Stimulated activated CD4-positive, alpha-beta T cell treated with anti-CD3 and anti-CD28 coated beads, Interleukin-2, amount 100 ng/mL, for 24 hours (primary cell): ENCODE measurements at places on chromosomes 7 and 10.
A peak's percentile ranks its signal among the peaks of the same experiment; 100 is the strongest.

GRCh38 chr7:130228840-130229502 is 21.3 kb downstream of the SSMEM1 start:
- DNase-seq = no peak

- DNase-seq = no peak
These were observed 45.0 kb upstream of the TSPAN13 start for GRCh38 chr7:16708511-16708910.

DNA sequence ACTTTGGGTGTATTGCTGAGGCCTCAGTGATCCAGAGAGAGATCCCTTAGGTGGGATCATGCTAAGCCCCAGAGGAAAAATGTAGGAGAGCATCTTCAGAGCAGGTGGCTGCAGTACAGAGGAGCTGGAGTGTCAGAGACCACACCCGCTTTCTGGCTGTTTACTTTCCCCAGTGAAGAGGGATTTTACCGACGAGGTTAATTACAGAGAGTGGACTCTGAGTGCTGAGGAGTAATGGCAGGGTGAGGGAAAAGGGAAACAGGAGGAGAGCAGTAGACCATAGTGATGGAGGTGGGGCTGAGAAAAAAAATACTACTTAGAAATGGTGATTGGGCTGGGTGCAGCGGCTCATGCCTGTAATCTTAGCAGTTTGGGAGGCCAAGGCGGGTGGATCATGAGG is 43.3 kb upstream of the HBP1 start:
- no peak for DNase-seq

DNA sequence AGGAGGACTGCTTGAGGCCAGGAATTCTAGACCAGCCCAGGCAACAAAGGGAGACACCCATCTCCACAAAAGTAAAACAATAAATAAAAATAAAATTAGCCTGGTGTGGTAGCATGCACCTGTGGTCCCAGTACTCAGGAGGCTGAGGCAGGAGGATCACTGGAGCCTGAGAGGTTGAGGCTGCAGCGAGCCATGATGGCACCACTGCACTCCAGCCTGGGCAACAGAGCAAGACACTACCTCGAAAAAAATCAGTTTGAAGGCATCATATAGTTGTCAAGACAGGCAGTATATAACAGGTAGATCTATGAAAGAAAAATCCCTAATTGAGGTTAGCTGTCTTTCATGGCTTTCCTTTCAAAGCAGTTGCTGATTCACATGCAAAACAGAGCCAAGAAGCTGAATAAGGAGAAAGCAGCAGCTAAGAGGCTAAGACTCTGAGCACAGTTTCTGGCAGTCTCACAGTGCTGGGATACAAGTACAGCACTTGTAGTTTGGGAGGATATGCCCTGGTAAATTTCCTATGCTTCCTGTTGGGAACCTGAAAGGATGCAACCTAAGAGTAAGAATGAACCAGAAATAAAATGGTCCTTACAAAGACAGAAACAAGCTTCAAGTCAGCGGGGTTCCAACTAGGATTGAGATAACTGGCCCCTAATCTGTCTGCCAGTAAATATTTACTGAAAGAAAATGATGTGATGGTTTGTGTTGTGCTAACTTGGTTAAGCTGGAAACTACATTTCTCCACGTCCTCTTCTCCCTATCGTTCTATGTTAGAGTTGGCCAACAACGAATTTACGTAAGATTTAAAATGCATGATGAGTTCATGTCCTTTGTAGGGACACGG is 368.5 kb upstream of the HPS1 start:
- DNase-seq = no peak

GRCh38 chr7:29285444-29285793 is 90.8 kb downstream of the CHN2 start:
- no peak for DNase-seq

- no peak for DNase-seq
These were observed 710.1 kb upstream of the KCND2 start for GRCh38 chr7:119562839-119563238.

- DNase-seq = peak; percentile 54
These were observed 65.8 kb downstream of the STK17A start for GRCh38 chr7:43648473-43649406.

DNA sequence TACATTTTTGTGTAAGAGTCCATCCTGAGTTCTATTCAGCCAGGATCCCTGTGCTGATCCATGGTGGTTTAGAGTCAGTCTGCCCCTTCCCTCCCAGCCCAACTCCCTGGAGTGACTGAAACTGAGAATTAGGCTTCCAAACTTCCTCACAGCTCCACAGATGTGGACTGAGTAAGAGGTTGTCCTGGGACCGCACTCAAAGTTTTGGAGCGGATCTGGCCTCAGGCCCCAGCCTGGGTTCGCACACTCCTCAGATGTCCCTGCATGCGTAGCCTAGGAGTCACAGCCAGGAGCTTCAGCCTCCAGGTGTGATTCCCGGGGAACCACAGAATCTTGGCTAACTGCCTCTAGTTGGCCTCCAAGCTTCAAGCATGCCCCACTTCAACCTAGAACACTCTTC is 218.1 kb downstream of the C7orf25 start:
- no peak for DNase-seq

DNA sequence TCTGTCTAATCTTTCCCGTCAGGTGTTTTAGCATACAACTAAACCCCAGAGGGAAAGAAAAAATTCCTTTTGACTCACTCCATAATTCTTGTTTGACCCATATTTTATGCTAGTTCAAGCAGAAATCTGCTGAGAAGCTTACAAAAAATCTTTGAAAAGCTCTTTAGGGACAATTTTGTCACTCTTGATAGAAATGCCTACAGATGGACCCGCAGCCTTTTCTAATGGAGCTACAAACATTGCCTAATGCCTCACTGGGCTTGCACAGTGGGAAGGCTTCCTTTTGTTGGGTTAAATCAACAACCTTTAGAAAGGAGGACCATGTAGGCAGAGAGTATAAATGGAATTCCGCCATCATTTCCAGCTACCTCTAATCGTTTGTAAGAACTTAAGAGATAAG is 344.5 kb downstream of the PCLO start:
- no peak for DNase-seq

- no peak for DNase-seq
These were observed 15.8 kb downstream of the NET1 start for GRCh38 chr10:5428133-5428532.

DNA sequence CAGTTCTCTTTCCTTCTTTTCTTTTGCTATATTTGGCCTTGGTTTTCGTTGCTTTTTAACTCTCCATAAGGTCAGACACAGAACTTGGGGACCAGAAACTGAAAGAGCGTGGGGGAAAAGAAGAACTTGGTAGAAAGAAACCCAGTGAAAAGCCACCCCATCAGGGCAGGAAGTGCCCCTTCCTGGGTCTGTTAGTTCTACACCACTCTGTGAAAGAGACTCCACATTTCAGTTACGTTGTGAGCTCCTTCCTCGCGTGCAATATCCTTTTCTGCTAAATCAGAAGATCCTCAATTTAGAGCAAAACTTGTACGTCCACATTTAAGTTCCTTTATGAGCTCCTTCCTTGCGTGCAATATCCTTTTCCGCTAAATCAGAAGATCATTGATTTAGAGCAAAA is 220.6 kb upstream of the FOXK1 start:
- no peak for DNase-seq

- no peak for DNase-seq
These were observed 1.6 kb downstream of the DLX6 start for GRCh38 chr7:97006816-97007582.

DNA sequence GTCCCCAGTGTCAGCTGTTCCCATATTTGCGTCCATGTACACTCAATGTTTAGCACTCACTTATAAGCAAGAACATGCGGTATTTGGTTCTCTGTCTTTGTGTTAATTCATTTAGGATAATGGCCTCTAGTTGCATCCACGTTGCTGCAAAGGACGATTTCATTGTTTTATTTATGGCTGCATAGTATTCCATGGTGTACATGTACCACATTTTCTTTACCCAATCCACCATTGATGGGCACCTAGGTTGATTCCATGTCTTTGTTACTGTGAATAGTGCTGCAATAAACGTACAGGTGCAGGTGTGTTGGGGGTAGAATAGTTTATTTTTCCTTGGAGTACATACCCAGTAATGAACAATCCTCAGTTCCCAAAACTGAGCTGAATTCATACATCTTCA is 24.3 kb upstream of the TRIM56 start:
- DNase-seq = no peak

GRCh38 chr10:72146559-72147323 is 58.4 kb upstream of the SPOCK2 start:
- no peak for DNase-seq

DNA sequence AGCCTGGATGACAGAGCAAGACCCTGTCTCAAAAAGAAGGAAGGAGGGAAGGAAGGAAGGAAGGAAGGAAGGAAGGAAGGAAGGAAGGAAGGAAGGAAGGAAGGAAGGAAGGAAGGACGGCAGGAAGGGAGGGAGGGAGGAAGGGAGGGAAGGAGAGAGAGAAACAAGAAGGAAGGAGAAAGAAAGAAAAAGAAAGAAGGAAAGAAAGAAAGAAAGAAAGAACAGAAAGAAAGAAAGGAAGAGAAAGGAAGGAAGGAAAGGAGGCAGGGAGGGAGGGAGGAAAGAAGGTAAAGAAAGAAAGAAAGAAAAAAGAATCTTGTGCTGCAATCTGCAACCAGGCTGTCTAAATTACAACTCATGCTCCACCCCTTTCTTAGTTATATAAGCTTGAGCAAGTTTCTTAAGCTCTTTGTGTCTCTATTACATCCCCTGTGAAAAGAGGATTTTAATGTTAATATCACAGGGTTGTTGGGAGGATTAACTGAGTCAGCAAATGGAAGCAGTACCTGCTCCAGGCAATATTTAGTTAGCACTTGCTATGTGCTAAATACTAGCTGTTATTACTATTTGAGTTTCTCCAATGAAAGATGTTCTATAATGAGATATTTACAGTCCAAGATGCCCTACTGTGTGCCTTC is 917.9 kb upstream of the AUTS2 start:
- DNase-seq = no peak

GRCh38 chr7:149638566-149639320 is 134.6 kb downstream of the ZNF467 start:
- DNase-seq = no peak

DNA sequence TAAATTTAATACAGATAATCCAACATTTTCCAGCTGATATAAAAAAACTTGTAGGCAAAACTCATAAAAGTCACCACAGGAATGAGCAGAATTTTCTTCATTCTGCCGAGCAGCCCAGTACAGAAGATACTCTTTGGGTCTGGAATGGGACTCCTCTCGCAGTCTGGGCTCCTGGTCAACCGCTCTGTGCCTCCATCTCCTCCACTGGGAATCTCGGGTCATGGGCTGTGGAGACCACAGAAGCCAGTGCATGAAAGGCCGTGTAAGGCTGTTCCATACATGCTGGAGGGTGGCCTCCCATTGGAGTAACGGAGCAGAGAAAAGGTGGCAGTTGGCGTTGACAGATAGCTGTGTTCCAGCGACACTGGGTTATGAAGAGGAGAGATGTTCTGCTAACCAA is 616.4 kb upstream of the MGMT start:
- DNase-seq = no peak

DNA sequence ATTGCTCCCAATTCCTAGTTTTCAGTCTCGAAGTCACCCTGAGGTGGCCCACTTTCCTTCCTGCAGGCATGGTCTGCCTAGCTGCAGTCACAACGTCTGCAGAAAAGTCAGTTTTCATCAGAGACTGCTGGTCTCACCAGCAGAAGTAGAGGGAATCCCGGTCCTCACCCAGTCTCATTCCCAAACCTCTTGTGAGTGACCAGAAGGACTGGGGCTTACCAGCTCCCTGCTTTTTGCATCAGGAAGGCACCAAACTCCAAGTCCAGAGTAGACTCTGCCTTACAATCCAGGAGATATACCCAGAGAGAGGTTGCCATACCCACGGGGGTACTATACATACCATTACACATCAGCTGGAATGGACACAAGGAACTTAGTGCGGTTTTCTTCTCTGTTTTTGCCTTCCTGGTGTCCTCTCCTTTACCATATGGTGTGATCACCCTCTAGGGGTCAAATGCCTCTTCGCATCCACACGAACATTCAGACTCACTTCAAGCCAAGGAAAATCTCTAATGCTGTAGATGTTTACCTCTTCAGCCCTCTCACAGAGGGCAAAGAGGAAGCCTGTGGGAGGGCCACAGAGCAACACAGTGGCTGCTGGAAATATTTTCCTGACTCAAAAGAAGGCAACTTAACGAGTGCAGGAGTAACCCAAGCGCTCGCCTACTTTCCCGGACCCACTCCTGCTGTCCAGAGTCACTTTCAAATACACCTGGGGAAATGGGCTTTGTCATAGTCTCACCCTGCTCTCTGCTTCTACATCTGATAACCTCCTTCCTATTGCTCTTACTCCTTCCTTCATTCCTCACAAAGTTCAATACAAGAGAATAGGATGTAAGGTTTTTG is 220.9 kb downstream of the C7orf25 start:
- DNase-seq = no peak

DNA sequence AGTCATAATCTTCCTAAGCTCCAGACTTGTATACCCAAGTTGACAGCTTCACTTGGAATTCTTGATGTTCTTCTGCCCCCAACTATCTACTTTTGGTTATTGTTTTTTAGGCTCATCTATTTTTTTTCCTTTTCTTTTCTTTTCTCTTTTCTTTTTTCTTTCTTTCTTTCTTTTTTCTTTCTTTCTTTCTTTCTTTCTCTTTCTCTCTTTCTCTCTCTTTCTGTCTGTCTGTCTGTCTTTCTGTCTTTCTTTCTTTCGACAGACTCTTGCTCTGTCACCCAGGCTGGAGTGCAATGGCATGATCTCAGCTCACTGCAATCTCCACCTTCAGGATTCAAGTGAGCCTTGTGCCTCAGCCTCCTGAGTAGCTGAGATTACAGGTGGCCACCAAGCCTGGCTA is 36.5 kb downstream of the KMT2E start:
- no peak for DNase-seq

GRCh38 chr7:99562832-99563231 is 4.4 kb downstream of the ZNF655 start:
- DNase-seq = peak; percentile 37

- no peak for DNase-seq
These were observed 54.5 kb downstream of the SCRN1 start for GRCh38 chr7:29935111-29935510.

GRCh38 chr10:50523357-50523756 is 100.4 kb downstream of the SGMS1 start:
- DNase-seq = no peak

DNA sequence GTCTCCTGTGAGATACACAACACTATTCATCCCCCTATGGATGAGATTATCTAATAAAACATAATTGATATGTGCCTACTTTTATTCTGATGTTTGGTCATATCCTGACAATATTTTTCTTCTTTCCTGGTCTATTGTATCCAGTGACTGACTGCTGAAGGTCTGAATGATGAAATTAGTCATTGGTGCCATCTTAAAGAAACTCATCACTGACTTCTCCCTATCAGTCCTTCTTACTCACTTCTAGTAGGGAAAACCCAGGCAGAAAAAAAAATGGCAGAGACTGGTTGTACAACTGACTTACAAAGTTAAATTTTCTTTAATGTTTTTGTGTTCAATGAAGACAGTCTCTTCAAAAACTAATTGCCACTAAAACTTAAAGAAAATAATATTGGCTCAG is 377.4 kb downstream of the HTR7 start:
- DNase-seq = no peak
